ENCODE measurements at places on chromosomes 2 and 18.

- no peak for DNase-seq
These were observed 82.2 kb upstream of the ITGA4 start for GRCh38 chr2:181374781-181375675.

DNA sequence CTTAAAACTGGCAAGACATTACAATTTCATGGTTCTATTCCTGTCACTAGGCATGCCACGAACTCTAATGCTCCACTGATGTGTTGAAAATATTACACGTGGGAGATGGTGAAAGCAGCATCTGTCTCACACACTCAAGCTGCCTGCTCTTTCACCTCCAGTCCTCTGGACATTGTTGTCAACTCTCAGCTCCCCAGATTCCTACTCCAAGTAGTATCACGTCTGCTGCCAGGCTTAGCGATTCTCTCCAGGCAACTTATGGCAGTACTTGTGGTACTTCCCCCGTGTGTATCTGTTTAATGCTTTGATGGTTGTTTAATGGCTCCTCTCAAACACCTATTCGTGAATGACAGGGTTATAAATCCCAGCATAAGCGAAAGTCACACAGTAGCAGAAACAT lies 103.8 kb downstream of the TMEFF2 start:
- no peak for DNase-seq

- DNase-seq, result no peak
These were observed 19.4 kb upstream of the HNRNPA3 start for GRCh38 chr2:177193240-177193639.

DNA sequence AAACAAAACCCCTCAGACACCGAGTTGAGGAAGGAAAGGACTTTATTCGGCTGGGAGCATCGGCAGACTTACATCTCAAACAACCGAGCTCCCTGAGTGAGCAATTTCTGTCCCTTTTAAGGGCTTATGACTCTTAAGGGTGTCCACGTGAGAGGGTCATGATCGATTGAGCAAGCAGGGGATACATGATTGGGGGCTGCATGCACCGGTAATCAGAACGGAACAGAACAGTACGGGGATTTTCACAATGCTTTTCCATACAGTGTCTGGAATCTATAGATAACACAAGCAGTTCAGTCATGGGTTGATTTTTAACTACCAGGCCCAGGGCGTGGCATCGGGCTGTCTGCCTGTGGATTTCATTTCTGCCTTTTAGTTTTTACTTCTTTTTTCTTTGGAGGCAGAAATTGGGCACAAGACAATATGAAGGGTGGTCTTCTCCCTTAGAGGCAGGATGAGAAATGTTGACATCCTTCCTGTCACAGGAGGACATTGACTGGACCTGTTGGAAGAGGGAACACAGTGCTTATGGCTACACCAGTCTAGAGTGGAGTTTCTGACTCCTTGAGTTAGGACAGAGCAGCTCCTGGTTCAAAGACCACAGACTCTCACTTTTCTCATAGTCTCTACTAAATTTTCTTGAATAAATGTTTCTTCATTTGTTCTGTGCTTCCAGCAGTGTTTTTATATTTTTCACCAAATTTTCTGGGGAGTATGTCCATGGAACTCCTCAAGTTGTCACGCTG lies 35.8 kb downstream of the SPOPL start:
- no peak for DNase-seq

DNA sequence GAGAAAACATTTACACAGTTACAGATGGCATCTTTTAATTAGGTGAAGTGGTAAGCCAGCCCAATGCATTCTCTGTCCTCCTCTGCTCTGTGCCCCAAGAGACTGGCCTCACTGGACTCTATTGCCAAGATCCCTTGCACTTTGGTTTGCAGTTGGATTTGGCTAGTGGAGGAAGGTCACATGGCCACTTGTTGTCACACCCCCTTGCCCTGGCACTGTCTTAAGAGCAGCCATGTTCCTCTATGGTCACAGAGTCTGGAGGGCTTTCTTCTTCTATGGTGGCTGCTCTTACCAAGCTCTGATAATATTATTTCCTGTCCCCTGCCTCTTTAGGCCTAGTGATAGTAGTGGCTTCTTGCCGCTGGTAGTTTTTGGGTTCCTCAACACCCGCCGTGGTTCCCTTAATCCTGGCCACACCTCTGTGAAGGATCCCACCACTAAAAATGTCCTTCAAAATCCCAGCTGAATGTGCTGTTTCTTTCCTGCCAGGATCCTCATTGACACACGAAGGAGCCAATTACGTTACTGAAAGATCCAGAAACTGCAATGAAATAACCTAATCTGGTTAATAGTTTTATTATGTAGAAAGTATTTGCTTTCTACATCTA lies 111.1 kb downstream of the CDC42EP3 start:
- DNase-seq, result no peak

Measured in GM19239 (cell line).